ENCODE measurements at places on chromosomes 4 and X. TPM values are rescaled to one million over a fixed set of nuclear protein-coding genes. Genes with fewer than 3 reads are reported as not detected.

DNA sequence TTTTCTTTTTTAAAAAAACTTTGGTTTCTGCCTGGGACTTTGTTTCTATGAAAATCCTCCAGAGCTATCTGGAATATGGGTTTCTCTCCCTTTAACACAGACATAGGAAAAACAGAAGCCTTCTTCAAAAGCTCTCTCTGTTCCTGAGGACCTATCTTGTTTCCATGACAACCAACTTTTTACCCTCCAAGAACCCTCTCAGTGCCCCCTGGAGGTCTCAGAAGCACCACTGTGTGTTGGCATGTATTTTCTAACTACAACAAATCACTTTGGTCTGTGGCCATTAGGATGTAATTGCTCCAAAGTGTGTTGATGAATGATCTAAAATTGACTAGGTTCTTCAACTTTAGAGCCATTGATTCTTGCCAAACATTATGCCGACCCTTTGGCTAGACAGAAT is 1331.6 kb downstream of the ADGRL3 start:
- no peak for DNase-seq

DNA sequence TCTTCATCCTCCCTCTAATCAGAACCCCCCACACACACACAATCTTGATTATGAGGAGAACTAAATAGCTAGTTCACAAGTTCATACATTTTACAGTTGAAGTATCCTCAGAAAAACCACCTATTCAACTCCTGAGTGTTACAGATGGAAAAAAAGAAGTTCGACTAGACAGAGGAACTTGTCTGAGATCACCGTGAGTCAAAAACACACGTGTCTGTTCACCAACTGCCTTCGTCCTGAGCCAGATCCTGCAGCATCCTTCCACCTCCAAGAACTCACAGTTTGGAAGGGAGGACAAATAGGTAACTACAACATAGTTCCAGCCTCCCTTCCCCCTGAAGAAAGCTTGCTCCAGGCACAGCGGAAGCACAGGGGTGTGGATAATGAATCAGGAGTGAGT is 19.0 kb upstream of the IRAK1 start:
- no peak for DNase-seq

GRCh38 chr4:76979236-76979635 is 29.7 kb downstream of the SEPTIN11 start:
- no peak for DNase-seq

- DNase-seq = no peak
These were observed 459.1 kb downstream of the FSTL5 start for GRCh38 chr4:161704653-161705052.

Gene ITM2A
- polyA plus RNA-seq = 55.2 TPM

Gene SMS
- 22.3 TPM for polyA plus RNA-seq

Gene ARHGEF38
- not detected for polyA plus RNA-seq

Measured in heart right ventricle (tissue), 16 donors.